Right lung (tissue), 10 donors: ENCODE measurements at places on chromosomes 7 and 10. TPM values are rescaled to one million over a fixed set of nuclear protein-coding genes. Genes with fewer than 3 reads are reported as not detected.

- peak; percentile 51 for DNase-seq
Measured at GRCh38 chr7:92717993-92718716, 118.2 kb downstream of the CDK6 start.

Gene CPN1
- not detected for polyA plus RNA-seq

Gene CALHM3
- polyA plus RNA-seq = not detected

- no peak for DNase-seq
Measured at GRCh38 chr7:128954830-128955802, 17.4 kb downstream of the IRF5 start.

Gene FAM25G
- polyA plus RNA-seq = not detected

Gene CLDN4
- 91.5 TPM for polyA plus RNA-seq
